ENCODE measurements at places on chromosomes 2 and 18.

DNA sequence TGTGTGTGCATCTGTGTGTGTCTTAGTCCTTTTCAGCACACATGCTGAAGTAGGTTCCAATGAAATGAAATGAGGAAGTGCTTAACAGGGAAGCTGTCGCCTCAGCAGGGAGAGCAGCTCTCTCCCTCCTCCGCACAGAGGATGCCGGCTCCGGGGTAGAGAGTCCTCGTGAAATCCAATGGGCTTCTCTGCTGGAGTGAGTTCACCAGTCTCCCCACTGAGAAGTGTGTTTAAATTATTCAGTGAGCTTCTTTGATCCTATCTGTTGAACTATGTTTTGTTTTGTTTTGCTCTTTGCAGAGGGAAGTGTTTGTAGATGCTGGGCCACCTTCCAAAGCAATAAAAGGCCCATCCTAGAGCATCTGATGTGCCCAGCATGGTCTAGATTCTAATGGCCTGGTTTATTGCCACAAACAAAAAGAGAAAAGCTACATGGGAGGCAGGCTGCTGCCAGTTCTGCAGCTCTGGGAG lies 6.7 kb downstream of the PPP1R7 start:
- DNase-seq = no peak
- no peak overlapping the region for H3K4me3 ChIP-seq
- no peak overlapping the region for H3K27ac ChIP-seq
- peaks cover 25% of the 10 kb centered on the region for H3K36me3 ChIP-seq
- H3K27me3 ChIP-seq = no peaks in the 10 kb centered on the region

GRCh38 chr2:229666811-229667210 lies 47.5 kb downstream of the DNER start:
- no peak overlapping the region for H3K4me3 ChIP-seq
- H3K36me3 ChIP-seq = no peaks in the 10 kb centered on the region
- H3K27ac ChIP-seq = no peak overlapping the region
- no peaks in the 10 kb centered on the region for H3K27me3 ChIP-seq
- no peaks in the 10 kb centered on the region for H3K4me1 ChIP-seq

DNA sequence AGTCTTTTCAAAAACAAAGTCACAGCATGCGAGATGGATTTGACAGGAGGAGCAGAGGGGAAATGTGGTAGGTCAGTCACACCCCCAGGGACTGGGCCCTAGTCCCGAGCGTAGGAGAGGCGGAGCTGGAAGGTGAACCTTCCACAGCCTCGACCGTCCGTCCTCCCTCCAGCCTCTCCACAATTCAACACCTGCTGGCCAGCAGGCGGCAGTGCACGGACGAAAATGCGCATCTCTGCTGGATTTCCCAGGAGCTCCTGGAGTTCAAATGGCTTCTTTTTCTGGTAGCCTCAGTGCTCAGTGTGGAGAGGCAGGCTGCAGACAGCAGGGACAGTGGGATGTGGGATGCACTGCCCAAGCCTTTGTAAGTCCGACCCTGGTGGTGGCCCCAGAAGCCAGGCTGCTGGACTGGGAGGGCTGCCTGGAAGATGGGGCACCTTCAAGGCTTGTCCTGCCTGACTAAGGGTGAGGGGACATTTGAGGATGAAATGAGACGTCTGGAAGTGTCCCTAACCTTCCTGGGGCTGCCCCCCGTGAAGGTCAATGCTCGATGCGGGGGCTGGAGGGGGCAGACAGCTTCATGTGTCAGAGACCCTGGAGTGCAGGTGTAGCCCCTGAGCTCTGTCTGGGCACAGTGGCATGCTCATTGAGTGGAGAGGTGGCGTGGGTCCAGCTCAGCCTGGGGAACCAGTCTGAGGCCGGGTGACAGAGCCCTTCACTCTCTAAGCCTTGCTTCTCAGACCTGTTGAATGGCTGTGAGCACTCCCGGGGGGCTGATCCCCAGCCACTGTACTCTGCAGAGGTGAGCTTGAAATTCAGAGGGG lies 189.5 kb downstream of the TFCP2L1 start:
- no peaks in the 10 kb centered on the region for H3K4me1 ChIP-seq
- no peak overlapping the region for H3K4me3 ChIP-seq
- H3K27me3 ChIP-seq = no peaks in the 10 kb centered on the region
- H3K36me3 ChIP-seq = no peaks in the 10 kb centered on the region
- H3K27ac ChIP-seq = no peak overlapping the region

- no peak for DNase-seq
- H3K4me3 ChIP-seq = no peak overlapping the region
- H3K36me3 ChIP-seq = peaks cover 51% of the 10 kb centered on the region
- H3K4me1 ChIP-seq = no peaks in the 10 kb centered on the region
- H3K27ac ChIP-seq = no peak overlapping the region
Observed at GRCh38 chr2:215367662-215368492, 56.0 kb downstream of the ATIC start.

GRCh38 chr2:133420788-133421187 lies 147.5 kb downstream of the NCKAP5 start:
- no peaks in the 10 kb centered on the region for H3K36me3 ChIP-seq
- no peaks in the 10 kb centered on the region for H3K27me3 ChIP-seq
- H3K4me1 ChIP-seq = peaks cover 23% of the 10 kb centered on the region
- no peak for DNase-seq

GRCh38 chr18:8857806-8858205 lies 152.4 kb downstream of the MTCL1 start:
- DNase-seq = no peak
- no peak overlapping the region for H3K4me3 ChIP-seq
- no peaks in the 10 kb centered on the region for H3K4me1 ChIP-seq
- H3K27me3 ChIP-seq = no peaks in the 10 kb centered on the region

DNA sequence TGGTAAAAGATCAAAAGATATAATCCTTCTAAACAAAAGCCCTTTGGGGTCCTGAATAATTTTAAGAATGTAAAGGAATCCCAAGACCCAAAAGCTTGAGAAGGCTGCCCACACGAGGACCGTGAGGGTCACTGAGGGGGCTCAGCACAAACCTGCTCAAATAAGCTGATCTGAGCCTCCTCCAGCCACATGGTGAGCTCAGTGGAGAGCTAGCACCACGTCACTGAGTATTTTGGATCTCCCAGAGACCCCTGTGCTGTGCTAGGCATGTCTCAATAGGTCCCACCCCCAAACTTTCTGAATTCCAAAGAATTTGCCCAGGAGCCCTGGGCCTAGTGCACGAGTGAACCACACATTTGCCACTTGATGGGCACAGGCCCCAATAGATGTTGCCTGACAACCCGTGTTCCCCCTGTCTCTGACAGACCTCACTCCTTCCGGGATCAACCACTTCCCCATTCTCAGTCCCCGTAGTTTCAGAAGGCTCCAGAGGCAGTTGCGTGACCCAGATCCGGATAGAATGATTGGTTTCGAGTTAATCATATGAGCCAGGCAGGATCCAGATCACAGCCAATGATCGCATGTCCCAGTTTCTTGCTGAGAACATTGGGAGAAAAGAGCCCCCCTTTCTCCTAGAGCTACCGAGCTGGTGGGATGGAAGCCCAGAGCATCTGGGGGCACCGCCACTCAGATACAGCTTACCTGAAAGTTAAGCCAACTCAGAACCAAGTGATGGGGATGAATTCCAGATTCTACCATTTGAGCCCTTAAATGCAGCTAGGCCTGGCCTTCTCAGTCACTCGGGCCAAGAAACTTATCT lies 203.8 kb downstream of the TNS1 start:
- no peaks in the 10 kb centered on the region for H3K27me3 ChIP-seq
- peak; percentile 63 for DNase-seq
- no peaks in the 10 kb centered on the region for H3K4me1 ChIP-seq
- H3K4me3 ChIP-seq = no peak overlapping the region
- H3K36me3 ChIP-seq = peaks cover 53% of the 10 kb centered on the region
- H3K27ac ChIP-seq = peak overlapping the region; percentile 14

DNA sequence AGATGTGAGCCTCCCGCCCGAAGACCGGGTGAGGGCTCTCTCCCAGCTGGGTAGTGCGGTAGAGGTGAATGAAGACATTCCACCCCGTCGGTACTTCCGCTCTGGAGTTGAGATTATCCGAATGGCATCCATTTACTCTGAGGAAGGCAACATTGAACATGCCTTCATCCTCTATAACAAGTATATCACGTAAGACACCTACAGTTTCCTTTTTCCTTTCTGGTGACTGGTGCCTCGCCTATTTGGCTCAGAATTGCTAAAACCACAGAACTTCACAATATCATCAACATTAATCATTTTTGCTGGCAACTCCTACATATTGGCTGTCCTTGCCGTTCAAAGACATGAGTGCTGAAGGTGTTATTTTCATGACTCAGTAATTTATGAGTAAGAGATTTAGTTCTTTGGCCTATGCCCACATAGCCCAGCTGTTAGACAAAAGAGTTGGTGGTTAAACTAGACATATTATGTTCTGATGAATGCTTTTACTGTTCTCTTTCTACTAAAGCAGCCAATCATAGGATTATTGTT lies 2.2 kb downstream of the STAMBP start:
- H3K27ac ChIP-seq = no peak overlapping the region
- DNase-seq = no peak
- H3K36me3 ChIP-seq = peaks cover 15% of the 10 kb centered on the region
- H3K27me3 ChIP-seq = no peaks in the 10 kb centered on the region
- no peak overlapping the region for H3K4me3 ChIP-seq

DNA sequence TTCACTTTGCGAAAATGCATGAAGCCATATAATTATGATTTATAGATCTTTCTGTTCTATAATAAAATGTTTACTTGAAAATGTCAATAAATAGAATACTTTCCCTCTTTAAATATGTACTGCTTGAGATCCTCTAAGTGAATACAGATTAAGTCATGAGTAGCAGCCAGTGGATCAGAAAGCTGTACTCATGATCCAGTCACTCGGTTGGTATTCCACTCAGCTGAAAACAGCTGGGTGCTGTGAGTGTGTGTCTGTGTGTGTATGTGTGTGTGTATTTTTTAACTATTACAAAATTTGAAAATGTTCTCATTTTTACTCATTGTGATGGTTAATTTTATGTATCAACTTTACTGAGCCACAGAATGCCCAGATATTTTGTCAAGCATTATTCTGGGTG lies 141.6 kb upstream of the CYP26B1 start:
- no peaks in the 10 kb centered on the region for H3K36me3 ChIP-seq
- DNase-seq = no peak
- no peak overlapping the region for H3K27ac ChIP-seq
- H3K27me3 ChIP-seq = no peaks in the 10 kb centered on the region
- no peak overlapping the region for H3K4me3 ChIP-seq
- H3K4me1 ChIP-seq = no peaks in the 10 kb centered on the region

DNA sequence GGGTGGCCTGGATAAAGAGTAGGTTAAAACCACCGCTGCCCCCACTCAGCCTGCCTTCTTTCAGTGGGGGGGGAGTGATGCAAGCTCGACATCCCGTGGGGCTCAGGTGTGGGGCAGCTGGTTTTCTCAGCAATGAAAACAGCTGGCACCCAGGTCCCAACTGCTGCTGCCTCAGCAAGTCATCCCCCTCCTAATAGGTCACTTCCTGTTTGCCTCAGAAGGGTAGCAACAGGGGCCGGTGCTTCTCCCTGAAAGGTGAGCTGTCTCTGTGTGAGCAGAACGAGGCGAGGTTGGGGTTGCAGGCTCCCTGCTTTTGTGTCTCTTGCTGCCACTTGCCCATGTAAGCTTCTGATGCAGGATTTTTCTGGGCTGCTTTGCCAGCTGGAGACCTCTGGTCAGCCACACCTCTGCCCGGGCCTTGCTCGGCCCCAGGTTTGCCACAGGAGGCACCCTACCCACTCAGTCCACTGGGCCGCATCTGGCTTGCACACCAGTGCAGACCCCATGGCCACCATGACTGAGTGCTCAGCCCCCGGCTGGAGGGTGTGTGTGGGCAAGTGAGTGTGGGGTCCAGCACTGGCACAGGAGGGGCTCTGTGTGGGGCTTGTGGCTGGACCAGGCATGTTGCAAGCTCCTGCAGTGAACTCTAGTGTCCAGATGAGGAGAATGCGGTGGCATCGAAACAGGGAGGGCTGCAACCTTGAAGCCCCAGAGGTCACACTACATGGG lies 11.5 kb upstream of the ASB1 start:
- no peak overlapping the region for H3K27ac ChIP-seq
- no peaks in the 10 kb centered on the region for H3K36me3 ChIP-seq
- peaks cover 6% of the 10 kb centered on the region for H3K4me1 ChIP-seq
- no peak overlapping the region for H3K4me3 ChIP-seq
- no peak for DNase-seq

Measured in right atrium auricular region (tissue), 2 donors.